ENCODE measurements at places on chromosomes 16 and 17. TPM values are rescaled to one million over a fixed set of nuclear protein-coding genes. Genes with fewer than 3 reads are reported as not detected.

LGALS9B gene
- not detected for total RNA-seq

- no peaks in the 10 kb centered on the region for H3K27me3 ChIP-seq
- no peaks in the 10 kb centered on the region for H3K4me1 ChIP-seq
- no peak overlapping the region for H3K27ac ChIP-seq
- no peak overlapping the region for H3K4me3 ChIP-seq
Measured at GRCh38 chr17:29412780-29413565, 22.8 kb downstream of the TAOK1 start.

DNA sequence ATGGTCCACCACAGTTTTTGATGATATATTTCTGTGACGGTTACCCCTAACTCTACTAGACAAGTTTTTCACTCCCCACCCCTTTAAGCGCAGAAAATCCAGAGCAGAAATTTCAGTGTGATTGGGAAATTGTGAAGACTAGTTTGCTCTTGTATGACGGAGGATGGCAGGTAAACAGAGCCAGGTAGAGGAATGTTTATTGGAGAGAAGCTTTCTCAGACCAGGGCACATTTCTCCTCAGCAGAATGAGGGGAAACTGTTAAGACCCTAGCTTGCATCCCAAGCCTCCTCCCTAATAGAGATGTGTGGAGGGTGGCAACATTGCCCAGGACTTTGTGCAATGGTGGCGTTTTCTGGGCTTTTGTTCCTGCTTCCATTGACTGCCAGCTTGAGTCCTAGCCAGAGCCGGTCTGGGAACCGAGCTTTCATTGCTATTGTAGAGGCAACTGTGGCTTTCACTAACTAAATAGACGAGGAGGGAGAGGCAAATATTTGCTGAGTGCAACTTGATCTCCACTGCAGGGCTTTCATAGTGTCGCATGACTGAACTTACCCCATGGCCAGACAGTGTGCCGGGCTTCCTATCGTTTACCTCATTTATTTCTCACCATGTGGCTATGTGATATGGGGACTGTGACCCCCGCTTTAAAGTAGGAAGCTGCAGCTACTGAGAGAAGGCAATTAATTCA is 159.6 kb upstream of the MPHOSPH6 start:
- H3K27ac ChIP-seq: no peak overlapping the region
- H3K27me3 ChIP-seq: no peaks in the 10 kb centered on the region
- no peaks in the 10 kb centered on the region for H3K36me3 ChIP-seq

GRCh38 chr17:604115-604450 is 110.6 kb downstream of the VPS53 start:
- no peaks in the 10 kb centered on the region for H3K27me3 ChIP-seq
- no peak overlapping the region for H3K4me3 ChIP-seq
- H3K36me3 ChIP-seq: peaks cover 9% of the 10 kb centered on the region
- H3K4me1 ChIP-seq: no peaks in the 10 kb centered on the region

DNA sequence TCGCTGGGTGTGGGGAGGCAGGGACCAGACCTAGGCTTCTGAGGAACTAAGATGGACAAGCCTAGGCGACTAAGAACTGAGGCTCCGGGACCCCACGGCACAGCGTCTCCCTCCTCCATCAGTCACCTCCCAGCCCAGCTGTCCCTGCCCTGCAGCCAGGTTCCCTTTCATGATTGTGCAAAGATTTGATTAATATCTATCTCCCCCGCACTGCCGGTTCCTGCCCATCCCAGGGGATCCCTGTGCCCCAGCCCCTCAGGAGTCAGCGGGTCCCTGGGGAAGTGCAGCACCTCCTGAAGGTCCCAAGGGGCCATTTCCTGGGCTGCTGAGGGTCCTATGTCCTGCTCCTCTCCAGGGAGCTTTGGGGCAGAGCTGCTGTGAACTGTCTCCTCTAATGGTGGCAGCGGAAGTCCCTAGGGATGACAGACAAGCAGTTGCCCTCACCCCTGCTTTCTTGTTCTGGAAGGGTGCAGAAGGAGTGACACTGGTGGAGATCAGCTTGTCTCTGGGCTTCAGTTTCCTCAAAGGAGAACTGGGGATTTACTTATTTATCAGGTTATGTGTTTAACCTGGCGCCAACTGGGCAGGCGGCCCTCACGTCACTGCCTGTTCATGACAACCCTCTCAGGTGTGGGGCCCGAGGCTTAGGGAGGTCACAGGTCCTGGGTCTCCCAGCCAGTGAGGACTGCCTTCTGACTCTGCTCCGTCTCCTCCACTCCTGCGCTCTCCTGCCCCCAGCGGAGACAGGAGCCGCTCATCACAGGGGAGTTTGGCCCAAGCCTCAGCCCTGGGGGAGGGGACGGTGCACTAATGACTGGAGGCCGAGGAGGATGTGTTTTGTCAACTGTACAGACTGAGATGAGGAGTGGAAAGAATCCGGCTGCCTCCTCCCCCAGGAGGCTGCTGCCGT is 1.9 kb upstream of the C16orf74 start:
- no peak for DNase-seq
- no peak overlapping the region for H3K4me3 ChIP-seq
- peaks cover 24% of the 10 kb centered on the region for H3K4me1 ChIP-seq
- H3K27ac ChIP-seq: no peak overlapping the region
- H3K36me3 ChIP-seq: no peaks in the 10 kb centered on the region

CUEDC1 gene
- 10.7 TPM for total RNA-seq

DNA sequence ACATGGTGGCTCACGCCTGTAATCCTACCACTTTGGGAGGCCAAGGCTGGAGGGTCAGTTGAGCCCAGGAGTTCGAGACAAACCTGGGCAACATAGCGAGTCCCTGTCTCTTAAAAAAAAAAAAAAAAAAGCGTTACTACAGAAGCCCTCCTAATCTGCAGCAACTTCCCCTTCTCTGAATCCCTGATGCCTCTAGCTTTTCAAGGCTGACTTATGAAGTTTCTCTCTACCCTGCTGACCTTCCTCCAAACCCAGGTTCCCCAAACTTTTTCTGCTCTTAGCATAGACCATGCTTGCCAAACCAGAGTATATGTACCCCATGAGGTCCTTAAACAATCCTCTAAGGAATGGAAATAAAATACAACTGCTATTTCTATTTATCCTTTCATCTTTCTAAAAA is 16.4 kb downstream of the LYRM1 start:
- H3K27me3 ChIP-seq: no peaks in the 10 kb centered on the region
- H3K4me3 ChIP-seq: no peak overlapping the region
- DNase-seq: no peak
- no peak overlapping the region for H3K27ac ChIP-seq
- H3K4me1 ChIP-seq: no peaks in the 10 kb centered on the region
- no peaks in the 10 kb centered on the region for H3K36me3 ChIP-seq

All from H1 (cell line).